Mesothelial cell of epicardium (in vitro differentiated cells): ENCODE measurements at places on chromosomes 7 and 10.

- DNase-seq: no peak
Observed at GRCh38 chr7:30780941-30781340, 9.7 kb downstream of the MINDY4 start.

- no peak for DNase-seq
Observed at GRCh38 chr10:34962866-34963265, 127.3 kb downstream of the CUL2 start.

GRCh38 chr7:132295175-132295574 lies 281.1 kb downstream of the PLXNA4 start:
- no peak for DNase-seq

DNA sequence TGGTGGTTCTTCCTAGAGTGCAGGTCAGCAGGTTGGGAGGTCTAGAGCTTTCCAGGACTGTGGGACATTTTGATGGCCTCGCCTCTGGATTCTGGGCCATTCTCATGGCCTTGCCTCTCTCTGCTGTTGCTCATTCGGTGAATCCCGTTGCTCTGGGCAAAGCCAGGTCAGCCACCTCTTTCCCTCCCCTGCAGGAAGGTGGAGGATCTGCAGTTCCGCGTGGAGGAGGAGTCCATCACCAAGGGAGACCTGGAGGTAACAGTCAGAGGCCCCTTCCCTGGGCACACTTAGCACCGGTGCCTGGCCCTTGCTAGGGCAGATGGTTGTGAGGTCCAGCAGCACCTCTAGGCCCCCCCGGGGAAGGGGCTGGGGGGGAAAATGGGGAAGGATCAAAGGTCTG lies 74.9 kb downstream of the CLIP2 start:
- DNase-seq: no peak

DNA sequence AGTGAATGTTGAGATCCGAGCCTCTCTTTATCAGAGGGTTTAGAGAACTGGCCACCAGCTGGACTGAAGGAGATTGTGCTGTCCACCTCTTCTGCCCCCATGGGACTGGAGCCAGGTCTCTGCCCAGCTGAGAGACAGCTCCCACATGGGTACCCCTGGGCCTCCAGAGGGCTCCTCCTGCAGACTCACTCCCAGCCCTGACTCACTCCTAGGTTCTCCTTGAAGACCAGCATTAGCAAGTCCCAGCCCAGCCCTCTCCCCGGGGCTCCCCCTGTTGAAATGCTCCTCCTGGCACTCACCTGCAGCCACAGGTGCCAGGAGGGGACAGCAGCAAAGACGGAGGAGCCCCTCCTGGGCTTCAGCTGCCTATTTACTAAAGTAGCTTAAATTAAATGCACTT lies 126.9 kb downstream of the CXCL12 start:
- no peak for DNase-seq

DNA sequence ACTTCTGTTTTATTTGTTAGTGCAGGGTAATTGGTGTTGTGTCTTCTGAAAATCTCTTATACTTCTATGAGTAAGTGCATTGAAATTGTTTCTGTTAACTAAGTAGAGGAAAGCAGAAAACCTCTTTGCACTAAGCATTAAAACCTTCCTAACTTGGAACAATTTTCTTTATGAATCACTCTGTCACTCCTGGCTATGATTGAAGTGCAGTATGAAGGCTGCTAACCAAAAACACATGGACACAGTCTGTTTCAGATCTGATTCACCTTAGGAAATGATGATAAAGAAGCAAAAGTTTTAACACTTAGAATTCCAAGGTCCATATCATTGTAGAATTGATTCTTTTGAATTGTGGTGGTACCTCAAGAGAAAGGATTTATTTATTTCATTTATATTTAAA lies 41.9 kb downstream of the MET start:
- DNase-seq: no peak

GRCh38 chr10:133260895-133261725 lies 15.6 kb downstream of the ADAM8 start:
- DNase-seq: no peak

GRCh38 chr10:44933451-44934321 lies 22.5 kb downstream of the TMEM72 start:
- DNase-seq: no peak

DNA sequence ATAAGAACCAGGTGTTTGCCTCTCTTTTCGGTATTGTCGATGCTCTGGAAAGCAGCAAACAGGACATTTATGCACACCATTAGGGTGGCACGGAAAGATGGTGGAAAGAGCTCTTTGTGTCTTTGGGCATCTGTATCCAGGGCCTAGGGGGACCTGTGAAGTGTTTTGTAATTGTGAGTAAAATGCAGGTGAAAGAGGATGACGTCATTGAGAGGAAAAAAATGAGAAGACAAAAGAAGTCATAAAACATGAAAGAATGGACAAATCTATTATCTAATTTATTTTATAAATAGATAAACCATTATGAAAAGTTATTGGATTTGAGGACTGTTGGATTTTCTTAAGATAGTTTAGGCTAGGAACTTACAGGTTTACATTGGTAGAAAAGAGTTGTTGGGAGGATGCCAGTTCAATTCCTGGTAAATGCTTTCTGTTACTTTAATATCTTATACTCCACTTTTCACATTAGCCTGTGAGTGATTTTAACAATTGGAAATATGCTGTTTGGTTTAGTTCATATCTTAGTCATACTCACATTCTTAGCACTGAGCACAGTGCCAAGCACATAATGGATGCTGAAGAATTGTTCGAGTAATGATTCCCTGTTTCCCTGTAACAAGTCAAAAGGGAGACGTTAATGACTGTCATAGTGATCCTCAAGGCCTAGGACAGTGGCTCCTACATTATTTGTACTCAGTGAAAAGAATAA lies 62.6 kb downstream of the EXOC4 start:
- DNase-seq: no peak
